ENCODE measurements at places on chromosomes 2 and 18.

GRCh38 chr2:235347691-235348090 is 146.2 kb upstream of the AGAP1 start:
- no peak for DNase-seq

GRCh38 chr2:121558329-121558728 is 27.6 kb downstream of the RNU4ATAC start:
- DNase-seq, result no peak

DNA sequence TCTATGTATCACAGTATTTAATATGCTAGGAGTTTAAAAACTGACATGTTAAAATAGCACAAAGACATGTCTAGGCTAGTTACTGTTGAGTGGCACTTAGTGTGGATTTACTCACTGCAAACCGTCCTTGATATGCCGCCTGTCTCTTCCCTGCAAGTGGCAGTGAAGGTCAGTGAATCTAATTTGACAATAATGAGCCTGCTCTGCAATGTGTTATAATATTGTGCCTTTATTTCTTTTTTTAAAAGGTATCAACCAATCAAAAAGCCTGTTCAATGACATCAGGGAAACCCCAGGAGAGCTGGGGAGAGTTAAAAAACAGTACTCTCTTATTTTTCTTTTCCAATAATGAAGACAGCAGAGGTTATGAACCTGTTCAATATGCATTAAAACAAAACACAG is 384.1 kb downstream of the ERBB4 start:
- no peak for DNase-seq

GRCh38 chr2:106956879-106957278 is 70.9 kb upstream of the ST6GAL2 start:
- no peak for DNase-seq

- no peak for DNase-seq
Measured at GRCh38 chr18:21073180-21073579, 38.4 kb downstream of the ROCK1 start.
